ENCODE measurements at places on chromosomes 6 and 20.

DNA sequence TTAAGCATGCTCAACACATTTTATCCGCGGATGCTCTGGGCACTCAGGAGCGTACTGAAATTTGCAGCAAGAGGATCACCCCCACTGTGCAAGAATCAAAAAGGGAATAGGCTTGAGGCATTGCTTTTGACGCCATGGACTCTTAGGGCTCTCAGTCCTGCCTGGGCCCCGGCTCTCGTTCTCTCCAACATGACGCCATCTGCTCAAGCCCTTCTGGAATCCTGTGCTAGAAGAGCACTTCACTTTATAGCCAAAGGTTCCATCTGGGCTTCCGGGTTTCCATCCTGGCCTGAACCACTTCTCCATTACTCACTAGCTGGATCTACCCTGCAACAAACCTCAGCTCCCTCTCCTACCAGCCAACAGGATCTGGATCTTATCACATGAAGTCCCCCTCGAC is 105.3 kb downstream of the FOXF2 start:
- DNase-seq, result no peak

DNA sequence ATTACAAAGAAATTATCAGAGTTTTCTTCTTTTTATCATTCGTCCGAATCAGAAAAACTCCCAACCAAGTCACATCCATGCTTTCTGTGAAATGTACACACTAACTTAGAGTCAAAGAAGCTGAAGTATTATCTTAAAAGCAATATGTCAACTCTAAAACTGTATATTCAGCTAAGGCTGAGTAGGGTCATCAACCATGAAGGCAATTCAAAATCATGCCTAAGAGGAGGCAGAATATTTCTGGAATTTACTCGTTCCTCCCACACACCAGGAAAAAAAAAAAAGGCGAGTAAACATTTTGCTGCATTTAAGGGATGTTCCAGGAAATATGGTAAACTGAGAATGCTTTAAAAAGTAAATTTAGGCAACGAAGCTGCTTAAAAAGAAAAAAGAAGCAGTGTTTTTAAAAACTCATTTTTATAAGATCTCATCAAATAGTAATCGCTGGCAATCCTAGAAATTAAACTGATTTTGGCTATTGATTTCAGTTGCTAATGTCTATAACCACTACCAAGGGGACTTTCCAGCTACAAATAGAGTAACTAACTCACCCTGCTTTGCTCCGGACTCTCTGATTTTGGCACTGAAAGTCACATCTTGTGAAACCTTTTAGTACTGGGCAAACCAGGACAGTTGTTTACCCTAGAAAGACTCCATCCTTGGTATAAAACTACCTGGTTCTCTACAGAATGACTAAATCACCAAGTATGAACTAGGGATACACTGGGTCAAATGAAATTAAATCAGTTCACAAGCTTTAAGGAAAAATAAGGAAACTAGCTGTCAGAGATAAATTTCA is 82.8 kb downstream of the MBOAT1 start:
- no peak for DNase-seq

DNA sequence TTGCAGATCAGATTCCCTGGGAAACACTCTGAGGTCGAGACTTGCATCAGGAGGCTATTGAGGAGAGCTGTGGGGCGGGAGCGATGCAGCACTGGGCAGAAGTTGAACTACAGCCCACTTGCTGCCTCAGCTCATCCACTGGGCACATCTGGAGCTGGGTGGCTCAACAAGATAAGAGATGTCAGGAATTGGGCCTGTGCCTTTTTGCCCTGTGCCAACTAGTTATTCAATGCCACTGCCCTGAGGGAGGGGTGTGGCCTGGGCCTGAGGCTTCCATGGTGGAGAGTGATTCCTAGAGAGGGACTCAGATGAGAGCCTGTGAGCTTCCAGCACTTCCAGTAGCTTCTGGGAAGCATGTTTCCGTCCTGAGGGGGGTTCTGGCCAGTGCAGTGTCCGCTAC is 32.7 kb downstream of the BRPF3 start:
- no peak for DNase-seq

GRCh38 chr6:126198631-126199030 is 141.3 kb upstream of the CENPW start:
- no peak for DNase-seq

DNA sequence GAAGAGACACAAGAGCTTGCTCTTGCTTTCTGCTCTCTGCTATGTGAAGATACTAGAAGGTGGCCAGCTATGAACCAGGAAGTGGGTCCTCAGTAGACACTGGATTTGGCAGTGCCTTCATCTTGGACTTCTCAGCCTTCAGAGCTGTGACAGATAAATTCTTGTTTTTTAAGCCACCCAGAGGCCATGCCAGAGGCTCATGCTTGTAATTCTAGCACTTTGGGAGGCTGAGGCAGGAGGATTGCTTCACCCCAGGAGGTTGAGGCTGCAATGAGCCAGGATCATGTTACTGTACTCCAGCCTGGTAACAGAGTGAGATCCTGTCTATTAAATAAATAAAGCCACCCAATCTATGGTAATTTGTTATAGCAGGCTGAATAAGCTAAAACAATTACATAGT is 185.5 kb upstream of the SALL4 start:
- no peak for DNase-seq

- no peak for DNase-seq
Observed at GRCh38 chr6:139608466-139609261, 234.2 kb upstream of the CITED2 start.

GRCh38 chr6:73308712-73309534 is 45.2 kb downstream of the DPPA5 start:
- no peak for DNase-seq

GRCh38 chr6:25889877-25890853 is 16.1 kb upstream of the SLC17A3 start:
- no peak for DNase-seq

DNA sequence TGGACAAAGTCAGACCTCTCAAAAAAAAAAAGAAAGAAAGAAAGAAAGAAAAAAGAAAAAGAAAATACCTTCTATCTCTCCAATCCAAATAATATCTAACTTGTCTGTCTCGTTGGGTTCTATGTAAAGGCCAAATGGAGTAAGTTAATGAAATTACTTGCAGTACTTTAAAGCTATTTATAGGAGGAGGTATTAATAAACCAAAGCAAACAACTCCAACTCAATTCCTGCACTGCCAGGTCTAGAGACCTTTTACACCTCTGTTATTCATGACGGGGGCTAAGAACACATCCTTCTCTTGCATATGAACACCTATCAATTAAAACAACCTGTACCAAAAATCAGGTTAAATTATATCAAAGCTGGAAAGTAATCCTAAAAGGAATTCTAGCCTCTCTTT is 80.6 kb downstream of the MAP3K5 start:
- DNase-seq, result no peak

DNA sequence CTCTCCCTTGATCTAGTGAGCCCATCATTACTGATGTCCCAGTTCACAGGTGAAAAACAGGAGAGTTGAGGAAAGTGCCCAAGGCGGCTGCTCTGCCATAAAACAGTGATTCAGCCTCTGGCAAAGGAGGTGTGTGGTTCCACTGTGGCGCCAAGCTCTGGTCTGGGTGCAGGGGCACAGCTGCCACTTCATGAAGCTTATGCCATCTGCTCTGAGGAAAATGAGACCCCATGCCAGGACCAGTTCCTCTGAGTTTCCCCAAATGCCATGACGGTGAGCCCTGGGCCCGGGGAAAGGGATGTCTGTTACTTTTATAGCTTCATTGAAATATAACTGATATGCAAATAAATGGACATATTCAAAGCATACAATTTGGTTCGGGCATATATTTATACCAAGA is 33.7 kb upstream of the ZBP1 start:
- no peak for DNase-seq

DNA sequence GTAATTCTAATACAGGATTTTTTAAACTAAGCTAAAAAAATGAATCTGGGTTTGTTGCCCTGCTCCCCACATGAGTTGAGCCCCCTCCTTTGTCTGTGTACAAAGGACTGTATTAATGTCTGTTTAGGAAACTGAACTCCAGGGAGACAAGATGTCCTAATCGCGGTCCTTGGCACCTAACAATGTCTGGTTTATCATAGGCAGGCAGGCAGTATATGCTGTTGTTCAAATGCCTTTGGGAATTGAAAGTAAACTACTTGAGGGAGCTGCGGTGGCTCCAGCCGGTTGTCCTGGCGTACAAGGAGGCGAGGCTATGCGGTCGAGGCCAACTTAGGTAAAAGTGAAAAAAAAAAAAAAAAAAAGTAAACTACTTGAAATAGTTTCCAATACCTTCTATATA is 98.5 kb downstream of the TULP4 start:
- no peak for DNase-seq

- DNase-seq, result no peak
Observed at GRCh38 chr6:167697316-167697715, 129.4 kb upstream of the AFDN start.

DNA sequence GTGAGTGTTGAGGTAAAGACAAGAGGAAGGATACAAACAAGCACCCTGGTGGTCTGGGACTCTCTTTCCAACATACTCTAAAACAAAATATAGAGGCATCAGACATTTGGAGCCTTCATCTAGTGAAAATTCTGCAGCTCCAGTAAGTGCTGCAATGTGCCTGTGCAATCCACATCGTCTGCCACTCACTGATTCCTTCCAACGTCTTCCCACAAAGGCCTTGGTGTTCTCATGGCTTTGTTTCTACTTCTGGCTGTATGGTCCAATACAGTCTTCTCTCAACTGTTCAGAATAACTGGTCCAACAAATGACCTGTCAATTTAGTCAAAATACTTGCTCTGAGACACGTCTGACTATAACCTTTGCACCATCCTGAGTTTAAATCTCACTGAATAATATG is 125.8 kb downstream of the MAP7 start:
- no peak for DNase-seq

GRCh38 chr20:3218307-3218988 is 9.2 kb downstream of the ITPA start:
- peak; percentile 59 for DNase-seq

- DNase-seq, result no peak
Observed at GRCh38 chr6:21664314-21665109, 71.0 kb downstream of the SOX4 start.

- DNase-seq, result no peak
Observed at GRCh38 chr6:33549196-33549595, 30.9 kb downstream of the BAK1 start.

DNA sequence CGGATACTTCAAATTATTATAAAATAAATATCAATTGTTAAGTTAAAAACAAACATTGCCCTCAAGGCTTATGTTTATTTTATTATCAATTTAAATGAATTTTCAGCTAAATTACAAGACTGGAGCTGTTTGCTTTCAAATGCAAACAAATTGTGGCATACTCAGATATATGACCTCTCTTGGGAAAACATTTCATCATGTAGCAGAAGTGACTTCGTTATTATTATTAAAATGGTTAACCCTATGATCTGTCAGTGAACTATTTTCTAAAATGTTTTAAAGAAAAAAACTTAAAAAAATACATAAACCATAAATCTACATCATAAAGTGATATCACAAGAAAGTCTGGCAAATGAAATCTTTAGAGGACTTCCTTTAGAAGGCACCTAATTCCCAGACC is 72.5 kb downstream of the MAN1A1 start:
- no peak for DNase-seq

GRCh38 chr6:146989860-146990259 is 214.4 kb upstream of the STXBP5 start:
- no peak for DNase-seq

GRCh38 chr6:24658573-24659560 is 7.8 kb downstream of the TDP2 start:
- no peak for DNase-seq

Measured in CD4-positive, alpha-beta T cell treated with Interleukin-6 at 100 ng/mL for 8 hours (primary cell).